T-cell (primary cell): ENCODE measurements at places on chromosomes 16 and 17.

DNA sequence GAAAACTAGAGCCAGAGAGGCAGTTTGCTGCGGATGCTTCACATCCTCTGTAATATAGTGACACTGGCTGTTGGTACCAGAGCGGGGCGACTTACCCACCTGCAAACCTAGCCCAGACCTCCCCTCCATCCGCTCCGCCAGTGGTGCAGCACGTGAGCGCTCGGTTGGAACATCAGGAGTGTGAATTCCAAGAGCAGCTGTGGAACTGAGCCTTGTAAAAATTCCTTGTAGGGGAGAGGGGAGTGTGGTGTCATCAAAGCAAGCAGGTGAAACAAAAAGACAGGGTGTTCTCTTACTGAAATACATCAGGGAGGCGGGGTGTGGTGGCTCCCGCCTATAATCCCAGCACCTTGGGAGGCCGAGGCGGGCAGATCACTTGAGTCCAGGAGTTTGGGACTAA is 51.3 kb downstream of the CCDC42 start:
- DNase-seq = no peak

GRCh38 chr16:67676516-67676915 is 9.9 kb downstream of the C16orf86 start:
- DNase-seq = no peak

DNA sequence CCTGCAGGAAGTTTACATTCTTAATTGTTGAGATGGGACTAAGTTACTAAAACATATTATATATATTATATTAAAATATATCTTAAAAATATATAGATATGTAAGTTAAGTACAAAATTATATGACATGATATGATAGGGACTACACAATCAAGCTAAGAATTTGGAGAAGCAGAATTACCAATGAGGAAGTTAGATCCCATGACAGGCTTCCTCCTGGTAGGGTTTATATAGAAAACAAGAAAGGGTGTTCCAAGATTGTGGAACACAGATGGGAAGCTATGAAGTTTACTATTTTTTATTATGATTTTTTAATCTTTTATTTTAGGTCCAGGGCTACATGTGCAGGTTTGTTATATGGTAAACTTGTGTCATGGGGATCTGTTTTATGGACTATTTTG is 260.8 kb upstream of the ZFHX3 start:
- no peak for DNase-seq

GRCh38 chr17:30391534-30391933 is 12.8 kb downstream of the CPD start:
- no peak for DNase-seq

DNA sequence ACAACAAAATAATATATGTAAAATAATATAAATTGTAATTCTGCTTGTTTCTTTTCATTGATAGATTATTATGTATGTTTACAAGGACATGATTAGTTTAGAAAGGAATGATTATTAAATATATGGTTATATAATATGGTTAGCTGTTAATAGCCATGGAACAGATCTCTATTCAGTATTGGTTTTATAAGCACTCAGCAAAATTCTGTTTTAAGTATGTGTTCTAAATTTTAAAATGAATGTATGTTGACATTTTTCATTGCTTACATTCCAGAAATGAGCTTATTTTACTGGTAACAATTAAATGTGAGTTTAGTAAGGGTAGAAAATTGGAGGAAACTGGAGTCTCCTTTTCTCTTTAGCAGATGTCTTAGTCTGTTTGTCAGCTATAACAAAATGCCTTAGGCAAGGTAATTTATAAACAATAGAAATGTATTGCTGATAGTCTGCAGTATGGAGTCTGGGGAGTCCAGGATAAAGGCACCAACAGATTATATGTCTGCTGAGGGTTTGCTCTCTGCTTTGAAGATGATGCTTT is 45.4 kb downstream of the NFAT5 start:
- no peak for DNase-seq

GRCh38 chr17:59299400-59300092 is 31.9 kb upstream of the YPEL2 start:
- DNase-seq = no peak

DNA sequence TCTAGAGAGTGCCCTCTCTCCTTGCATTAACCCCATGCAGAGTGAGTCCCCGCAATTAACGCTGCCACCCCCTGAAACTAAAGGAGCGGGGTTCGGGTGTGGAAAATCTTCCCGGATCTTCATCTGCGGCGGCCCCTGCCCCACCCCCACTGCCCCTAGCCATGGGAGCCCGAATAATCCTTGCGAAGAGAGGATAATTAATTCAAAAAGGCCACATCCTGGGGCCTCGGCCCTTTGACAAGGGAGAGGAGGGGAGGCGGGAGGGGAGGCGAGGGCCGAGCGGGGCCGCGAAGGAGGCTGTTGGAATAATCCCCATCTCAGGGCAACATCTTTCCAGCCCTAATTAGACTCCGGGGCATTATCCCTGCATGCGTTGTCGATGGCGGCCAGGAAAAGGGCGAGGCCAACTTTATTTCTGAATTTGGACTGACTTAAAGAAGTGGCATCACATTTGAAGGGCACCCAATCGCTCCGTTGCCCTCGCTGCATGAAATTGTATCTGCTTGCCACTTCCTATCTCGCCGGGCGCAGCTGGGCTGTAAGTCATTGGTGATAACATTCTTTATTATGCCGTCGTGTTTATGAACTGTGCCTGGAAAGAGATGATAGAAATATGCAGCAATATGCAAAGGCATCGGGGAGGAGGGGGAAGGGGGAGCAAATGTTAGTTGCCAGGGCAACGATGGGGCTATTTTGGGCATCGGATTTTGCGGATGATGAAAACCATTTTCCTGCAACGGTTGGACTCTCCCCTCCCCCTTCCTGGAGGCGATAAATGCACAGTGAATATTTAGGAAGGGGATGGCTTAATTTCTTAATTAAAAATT is 387.1 kb upstream of the TNRC6C start:
- DNase-seq = peak; percentile 5

GRCh38 chr17:39239640-39240314 is 14.0 kb upstream of the STAC2 start:
- DNase-seq = peak; percentile 57

DNA sequence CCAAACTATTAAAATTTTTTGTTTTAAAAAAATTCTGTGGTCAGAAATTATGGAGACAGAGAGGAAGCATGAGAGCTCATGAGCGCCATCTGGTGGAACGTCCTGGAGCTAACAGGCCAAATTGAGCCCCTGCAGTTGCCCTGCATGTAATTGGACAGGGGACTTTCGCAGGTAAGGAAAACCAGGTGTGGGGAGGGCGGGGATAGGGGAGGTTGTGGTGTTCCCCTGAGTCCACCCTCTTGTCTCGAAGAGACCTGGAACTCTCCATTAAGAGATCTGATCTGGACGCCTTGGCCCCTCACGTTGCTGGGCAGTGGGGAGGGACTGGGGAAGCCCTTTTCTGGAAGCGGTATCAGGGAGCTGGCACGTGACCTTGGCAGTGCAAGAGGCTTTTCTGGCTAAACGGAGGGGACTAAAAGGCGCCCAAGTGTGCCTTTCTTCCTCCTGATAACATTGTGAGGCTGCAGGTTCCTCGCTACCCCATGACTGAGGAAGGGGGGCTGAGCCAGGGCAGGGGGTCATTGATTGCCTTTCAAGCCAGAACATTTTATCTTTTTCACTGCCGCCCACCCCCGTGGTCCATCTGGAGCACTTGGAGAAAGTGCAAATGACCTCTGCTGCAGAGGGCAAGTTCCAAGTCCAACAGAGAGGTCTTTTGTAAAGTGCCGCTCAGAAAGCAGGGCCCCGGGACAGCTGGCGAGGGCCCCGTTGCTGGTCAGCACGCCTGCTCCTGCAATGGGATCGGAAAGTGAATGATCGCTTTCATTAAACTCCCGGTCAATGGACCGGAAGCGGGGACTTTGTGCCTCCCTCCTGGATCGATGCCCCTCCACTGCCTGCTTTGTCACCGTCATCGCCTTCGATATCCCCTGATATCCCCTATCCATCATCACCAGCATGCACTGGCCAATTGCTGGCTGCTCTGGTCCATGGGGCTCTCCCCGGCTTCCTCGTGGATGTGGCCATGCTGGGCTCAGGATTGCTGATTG is 18.4 kb downstream of the PDILT start:
- peak; percentile 40 for DNase-seq

GRCh38 chr17:72542317-72542716 is 421.5 kb downstream of the SOX9 start:
- no peak for DNase-seq
